ENCODE measurements at places on chromosomes 7 and 10. TPM values are rescaled to one million over a fixed set of nuclear protein-coding genes. Genes with fewer than 3 reads are reported as not detected.
A peak's percentile ranks its signal among the peaks of the same experiment; 100 is the strongest.

The FANK1 gene
- total RNA-seq: not detected

The HKDC1 gene
- total RNA-seq: not detected

The CRHR2 gene
- not detected for total RNA-seq

The LLCFC1 gene
- total RNA-seq: not detected

The CYP3A5 gene
- not detected for total RNA-seq

The TEX47 gene
- not detected for total RNA-seq

The PNPLA8 gene
- 31.0 TPM for total RNA-seq

The MOSPD3 gene
- total RNA-seq: 1.8 TPM

The DGKI gene
- 0.12 TPM for total RNA-seq

The LRRTM3 gene
- total RNA-seq: not detected

DNA sequence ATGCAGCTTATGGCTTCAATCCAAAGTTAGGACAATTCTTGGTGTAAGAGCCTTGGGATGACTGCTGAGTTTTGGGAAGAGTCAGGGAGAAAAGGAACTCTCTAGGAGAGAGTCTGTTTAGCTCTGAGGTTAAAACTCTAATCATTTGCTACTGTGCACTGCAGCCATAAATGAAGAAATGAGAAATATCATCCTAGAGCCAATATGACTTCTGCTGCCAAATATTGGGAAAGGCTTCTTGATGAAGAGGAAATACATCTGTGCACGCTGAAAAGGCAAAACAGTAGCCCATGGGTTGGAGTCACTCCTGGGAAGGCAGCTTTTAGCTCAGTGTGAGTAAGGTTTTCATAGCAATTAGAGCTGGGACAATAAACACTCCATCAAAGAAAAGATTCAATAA is 308.8 kb downstream of the SFMBT2 start:
- no peak for DNase-seq

DNA sequence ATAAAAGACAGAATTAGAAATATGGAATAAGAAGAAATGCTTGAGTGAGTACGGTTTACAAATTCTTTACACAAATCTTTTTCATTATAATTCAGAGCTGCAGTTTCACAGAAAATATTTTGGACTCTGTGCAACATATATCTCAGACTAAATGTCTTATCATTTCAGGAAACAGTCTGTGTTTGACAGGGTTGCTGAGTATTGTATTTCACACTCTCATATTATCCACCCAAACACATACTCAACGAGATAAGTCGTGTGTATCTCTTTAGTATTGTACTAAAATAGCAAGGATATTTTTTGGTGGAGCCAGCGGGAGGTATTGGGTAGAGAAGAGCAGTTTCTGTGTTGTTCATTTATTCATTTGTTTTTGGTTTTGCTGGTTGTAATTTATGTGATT is 39.0 kb upstream of the SLC39A12 start:
- no peak for DNase-seq

DNA sequence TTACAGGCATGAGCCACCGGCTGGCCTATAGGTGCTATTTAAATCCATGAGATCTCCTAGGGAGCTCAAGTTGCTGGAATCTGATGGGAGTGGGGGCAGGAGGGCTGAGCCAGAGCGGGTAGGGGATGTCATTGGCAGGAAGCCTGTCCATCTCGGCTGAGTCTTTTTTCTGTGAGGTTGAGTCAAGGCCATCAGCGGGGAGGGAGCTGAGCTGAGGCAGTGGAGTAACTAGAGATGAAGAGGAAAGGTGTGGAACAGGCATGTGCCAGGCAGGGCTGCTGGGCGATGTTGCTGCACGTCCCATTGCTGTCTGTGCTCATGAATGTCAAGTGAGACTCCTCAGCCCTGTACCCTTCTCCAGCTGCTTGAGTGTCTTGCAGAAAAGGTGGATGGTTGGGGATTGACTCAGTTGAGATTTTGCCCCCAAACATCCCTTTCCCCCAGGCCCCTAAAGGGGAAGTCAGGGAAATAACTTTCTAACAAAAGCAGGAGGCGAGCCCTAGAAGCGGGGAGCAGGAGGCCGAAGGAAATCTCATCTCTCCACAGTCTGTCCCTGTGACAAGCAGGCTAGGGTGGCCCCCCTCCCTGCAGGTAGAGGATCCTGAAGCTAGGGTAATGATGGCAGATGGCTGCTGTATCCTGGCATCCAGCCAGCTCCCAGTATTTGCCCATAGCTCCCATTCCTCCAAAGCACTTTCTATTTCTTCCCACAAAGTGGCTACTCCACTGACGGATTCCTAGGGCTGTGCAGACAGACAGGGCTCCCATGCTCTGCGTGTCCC is 5.4 kb downstream of the ATP6V1F start:
- no peak for DNase-seq

- DNase-seq: no peak
Measured at GRCh38 chr10:32959006-32959920, 1.2 kb upstream of the ITGB1 start.

DNA sequence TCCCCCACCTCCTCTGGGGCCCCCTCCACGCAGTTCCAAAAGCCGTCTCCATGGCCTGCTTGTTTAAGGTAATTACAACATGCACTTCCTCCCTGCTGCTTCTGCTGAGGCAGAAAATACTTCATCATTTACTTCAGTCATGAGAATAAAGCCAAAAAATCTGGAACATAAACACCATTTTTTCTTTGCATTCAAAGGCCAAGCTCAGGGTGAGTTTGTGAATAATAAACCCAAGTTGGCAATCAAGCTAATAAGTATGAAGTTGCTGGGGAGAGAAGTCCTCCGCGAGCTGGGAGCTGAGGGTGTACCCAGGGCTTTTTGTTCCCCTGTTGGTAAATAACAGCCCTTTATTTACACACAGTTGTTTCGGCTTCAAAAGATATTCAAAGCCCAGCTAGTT is 70.5 kb downstream of the FAM204A start:
- DNase-seq: no peak

DNA sequence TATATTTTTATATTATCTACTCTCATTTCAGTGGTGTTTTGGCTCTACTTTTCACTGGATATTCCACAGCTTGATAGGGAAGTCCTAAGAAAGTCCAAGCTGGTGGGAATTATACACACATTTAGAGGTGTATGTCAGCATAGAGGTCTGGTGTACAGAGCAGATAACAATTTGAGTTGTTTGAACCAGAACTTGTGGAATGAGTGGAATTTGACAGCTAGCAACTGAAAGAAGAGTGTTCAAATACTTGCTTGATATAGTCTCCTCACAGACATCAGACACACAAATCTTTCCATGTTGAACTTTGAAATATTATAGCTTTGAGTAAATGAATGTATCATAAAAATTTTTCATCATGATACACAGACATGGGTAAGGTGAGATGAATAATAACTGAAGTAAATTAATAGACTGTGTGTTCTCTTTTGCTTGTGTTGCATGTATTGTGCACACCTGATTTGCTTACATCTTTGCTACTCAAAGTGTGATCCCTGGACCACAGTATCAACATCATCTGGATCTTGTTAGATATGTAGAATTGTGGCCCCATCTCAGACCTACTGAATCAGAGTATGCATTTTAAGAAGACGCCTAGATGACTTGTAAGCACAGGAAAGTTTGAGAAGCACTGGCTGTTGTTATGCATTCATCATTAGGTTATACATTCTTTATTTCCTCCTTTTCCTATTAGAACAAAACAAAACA is 91.5 kb downstream of the ABCA13 start:
- no peak for DNase-seq

GRCh38 chr7:31950091-31950755 is 120.0 kb downstream of the PDE1C start:
- no peak for DNase-seq

DNA sequence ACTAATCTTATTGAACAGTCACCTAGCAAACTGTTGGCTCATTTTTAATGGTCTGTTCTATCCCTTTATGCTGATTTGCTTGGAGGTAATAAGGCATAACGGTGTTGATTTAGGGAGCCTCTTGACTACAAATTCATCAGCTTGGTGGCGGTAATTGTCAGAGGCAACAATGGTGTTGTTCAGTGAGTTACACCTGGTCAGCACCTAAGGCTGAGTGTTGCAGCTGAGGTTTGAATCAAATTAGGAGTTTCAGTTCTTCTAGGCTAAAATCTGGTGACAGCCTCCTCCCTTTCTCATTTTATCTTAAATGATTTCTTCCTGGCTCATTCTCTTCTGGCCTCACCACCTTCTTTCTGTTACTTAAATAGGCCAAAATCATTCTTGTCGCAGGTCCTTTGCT is 42.3 kb upstream of the SP8 start:
- no peak for DNase-seq

GRCh38 chr7:95723583-95724180 is 48.7 kb upstream of the DYNC1I1 start:
- DNase-seq: peak; percentile 3

DNA sequence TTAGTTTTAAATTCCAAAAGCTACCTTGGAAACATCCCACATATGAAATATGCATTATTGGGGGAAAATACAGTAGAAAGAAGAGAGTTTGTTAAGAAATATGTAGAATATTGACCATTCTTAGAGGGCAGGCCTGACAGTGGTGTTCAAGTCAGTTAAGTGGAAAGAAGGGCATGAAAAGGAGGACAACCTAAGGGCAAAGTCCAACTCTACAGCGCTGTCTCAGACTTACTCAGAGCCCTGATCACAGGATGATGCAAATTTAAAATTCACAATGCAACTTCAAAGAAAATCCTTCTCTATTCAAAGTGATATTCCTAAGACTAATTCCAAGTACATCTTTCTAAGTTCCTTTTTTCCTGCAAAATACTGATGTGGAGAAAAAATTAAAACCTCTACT is 139.1 kb upstream of the LRRTM3 start:
- DNase-seq: no peak

DNA sequence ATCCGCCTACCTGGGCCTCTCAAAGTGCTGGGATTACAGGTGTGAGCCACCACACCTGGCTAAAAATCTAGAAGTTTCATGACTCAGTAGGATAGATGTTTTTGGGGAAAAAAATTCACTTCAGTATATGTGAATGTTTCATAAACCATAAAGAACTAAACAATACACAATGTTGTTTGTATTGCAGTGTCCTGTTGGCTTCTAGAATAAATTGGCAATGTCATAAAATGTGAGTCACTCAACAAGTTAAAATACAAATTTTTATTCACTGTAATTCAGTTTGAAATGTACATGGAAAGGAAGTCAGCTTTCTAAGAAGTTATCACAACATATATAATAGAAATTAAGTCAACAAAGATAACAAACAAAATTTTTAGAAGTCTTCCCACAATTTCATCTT is 16.5 kb downstream of the MRLN start:
- no peak for DNase-seq

DNA sequence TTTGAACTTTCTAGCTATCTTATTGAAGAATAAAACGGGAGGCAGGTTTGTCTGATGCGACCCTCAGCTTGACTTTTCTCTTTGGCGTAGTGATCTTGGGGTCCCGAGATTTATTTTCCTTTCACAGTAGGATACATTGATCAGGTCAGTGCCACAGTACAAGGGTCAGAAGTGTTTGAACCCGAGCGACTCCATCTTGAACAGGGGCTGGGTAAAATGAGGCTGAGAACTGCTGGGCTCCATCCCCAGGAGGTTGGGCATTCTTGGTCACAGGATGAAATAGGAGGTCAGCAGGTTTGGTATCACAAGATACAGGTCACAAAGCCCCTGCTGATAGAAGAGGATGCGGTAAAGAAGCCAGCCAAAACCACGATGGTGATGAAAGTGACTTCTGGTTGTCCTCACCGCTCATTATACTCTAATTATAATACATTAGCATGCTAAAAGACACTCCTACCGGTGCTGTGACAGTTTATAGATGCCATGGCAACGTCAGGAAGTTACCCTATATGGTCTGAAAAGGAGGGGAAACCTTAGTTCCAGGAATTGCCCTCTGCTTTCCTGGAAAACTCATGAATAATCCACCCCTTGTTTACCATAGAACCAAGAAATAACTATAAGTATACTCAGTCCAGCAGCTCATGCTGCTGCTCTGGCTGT is 3.0 kb upstream of the TECPR1 start:
- no peak for DNase-seq

- no peak for DNase-seq
Measured at GRCh38 chr7:39720586-39720985, 97.2 kb downstream of the RALA start.

DNA sequence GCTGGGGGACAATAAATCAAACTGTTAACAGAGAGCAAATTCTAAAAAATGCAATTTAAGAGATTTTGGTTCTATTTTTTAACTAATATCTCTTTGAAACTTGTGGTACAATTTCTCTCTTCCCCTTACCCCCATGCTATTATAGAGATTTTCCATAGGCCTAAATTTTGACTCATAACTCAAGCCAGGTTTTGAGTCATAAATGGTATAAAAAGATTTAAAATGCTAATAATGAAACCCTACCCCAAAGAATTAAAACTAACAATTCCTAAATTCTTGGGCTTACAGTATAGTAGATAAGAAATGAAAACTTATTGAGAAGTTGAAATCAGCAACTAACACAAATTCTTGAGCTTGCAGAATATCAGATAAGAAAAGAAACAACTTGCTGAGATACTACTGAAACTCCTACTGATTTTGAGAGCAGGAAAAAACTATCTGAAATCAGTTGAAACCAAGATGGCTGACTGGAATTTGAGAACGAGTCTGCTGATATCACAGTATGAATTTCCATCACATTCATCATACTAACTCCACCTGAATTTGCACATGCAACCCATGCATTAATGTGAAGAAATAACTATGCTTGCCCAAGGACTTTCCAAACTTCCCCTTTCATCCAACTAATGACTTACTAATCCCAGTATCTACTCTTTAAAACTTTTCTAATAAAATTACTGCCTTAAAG is 36.3 kb downstream of the POT1 start:
- no peak for DNase-seq

DNA sequence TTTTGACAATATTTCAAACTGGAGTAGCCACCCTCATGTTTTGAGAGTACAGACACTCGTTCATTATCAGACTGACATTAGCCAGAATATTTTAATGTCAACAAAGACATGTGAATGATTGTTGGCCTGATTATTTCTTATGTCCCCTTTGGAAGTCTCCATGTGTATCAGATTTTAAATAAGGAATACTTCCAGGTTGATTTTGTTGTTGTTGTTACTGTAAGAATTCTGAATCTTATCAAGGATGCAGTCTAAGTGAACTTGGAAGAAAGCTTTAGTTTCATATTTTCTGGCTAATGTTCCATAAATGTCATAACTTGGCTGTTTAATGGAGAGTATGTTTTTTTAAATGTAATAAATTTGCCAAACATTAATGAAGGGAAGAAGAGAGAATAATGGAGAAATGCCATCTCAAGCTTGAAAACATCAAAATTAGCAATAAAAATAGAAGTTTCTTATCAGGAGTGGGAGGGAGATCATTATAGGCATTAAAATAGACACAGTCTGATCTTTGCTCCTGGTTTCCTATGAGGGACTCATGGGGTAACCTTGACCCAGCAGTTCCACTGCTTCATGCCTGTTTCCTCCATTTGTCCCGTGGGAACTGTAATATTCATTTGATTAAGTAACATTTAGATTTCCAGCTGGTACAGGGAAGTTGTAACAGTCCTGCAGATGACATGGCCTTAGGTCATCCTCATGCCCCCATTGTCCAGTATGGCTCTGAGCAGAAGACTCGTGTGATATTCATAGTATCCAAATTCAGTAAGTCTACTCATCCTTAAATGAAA is 122.4 kb upstream of the KIAA1217 start:
- no peak for DNase-seq

DNA sequence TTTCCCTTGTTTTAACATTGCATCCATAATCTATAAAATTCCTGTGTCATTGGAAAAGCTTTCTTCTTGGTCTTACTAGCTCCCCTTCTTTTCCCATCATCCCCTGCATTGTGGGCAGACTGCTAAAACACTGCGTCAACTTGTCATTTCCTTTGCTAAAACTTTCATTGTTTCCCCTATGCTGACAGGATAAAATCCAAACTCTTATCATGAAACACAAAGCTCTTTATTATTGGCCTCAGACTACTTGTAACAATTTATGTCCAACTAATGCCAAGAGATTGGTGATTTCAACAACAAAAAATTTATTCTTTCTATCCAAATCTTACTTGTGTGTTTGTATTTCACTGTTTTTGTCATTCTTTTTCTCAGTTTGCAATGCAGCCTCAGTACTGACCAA is 339.1 kb downstream of the HGF start:
- no peak for DNase-seq

All from MG63 (cell line).